Kasumi-1 (cell line): ENCODE measurements at places on chromosomes 12 and 14.

DNA sequence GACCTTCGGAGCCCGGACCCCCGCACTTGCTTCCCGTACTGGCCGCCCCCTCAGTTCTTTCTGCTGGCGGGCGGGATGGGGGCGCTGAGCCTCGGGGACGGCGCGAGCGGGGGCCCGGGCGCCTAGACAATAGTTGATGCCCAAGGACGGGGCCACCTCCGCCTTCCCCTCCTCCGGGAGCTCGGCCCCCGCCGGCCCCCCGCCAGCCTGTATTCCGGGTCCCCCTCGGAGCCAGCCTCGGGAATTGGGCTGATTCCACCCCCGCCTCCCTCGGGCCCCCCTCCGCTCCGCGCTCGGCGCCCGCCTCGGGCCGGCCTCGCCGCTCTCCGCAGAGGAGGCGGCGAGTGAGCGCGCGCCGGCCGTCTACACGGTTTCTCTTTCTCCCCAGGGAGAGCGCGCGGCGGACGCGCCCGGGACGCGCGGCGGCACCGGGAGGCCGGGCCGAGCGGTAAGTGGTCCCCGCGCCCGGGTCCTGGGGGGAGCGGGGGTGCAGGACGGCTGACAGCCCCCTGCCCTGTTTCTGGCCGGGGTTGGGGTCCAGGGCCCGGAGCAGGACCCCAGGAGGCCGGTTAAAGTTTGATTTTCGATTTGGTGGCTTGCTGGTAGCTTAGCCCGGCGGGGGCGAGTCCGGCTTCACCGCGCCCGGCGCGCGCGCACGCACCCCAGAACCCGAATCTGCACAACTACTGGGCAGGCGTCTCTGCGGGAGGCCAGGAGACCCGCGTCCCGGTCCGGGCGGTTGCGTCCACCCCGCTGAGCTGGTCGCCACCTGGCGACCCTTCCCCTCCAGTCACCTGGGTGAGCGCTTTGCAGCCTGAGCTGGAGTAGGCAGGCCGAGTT is 413.7 kb downstream of the PCNX1 start:
- peak; percentile 18 for DNase-seq

GRCh38 chr14:104228716-104229533 is 90.5 kb downstream of the KIF26A start:
- no peak for DNase-seq

- no peak for DNase-seq
These were observed 59.1 kb downstream of the ISCA2 start for GRCh38 chr14:74552623-74553022.

GRCh38 chr12:50505675-50506530 is 1.1 kb downstream of the DIP2B start:
- peak; percentile 75 for DNase-seq

DNA sequence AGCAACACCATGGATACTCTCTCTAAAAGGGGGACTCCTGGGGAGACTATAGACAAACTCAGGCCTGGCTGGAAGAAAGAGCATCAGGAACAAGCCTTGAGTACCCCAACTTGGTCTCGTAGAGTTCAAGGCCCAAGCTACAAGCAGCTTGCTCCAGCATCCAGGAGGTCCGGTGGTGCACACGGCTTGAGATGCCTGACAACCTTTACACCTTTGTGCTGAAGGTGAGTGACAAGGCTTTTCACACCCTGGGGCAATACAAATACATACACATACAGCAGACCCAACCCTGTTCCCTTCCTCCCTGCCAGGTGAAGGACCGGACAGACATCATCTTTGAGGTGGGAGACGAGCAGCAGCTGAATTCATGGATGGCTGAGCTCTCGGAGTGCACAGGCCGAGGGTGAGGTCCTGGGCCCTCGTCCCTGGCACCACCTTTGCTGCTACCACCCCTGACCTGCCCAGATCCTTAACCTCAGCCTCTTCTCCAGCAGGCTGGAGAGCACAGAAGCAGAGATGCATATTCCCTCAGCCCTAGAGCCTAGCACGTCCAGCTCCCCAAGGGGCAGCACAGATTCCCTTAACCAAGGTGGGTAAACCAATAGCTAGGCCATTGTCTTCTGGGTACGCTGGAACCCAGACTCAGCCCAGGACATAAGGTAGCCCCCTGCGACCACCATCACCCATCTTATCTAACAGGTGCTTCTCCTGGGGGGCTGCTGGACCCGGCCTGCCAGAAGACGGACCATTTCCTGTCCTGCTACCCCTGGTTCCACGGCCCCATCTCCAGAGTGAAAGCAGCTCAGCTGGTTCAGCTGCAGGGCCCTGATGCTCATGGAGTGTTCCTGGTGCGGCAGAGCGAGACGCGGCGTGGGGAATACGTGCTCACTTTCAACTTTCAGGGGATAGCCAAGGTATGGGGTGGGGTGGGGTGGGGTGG is 41.2 kb downstream of the SH2B3 start:
- DNase-seq = no peak

DNA sequence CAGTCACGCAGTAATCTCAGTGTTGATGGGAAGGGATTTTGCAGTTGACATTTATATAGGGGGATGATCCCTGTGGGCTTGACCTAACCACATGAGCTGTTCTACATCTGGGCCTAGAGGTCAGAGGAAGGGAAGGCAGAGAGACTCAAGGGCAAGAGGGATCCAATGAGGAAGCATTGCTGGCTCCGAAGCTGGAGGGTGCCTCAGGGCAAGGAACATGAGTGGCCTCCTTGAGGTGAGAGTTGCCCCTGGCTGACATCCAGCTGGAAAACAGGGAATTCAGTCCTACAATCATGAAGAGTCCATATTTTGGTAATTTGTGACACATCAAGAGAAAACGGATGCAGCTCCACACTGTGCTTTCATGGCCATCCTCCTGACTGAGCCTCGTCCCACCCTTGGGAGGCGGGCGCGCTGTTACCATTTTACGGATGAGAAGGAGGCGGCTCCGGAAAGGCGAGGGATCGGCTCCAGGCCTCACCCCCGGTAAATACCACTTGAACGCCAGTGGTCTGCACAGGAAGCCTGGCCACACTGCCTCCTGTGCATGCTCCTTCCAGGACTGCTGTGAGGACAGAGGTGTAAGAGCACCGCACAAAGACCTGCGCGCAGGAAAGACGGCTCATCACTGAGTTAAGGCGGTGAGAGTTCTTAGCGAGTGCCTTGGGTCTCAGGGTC is 18.5 kb upstream of the FKBP4 start:
- DNase-seq = no peak

DNA sequence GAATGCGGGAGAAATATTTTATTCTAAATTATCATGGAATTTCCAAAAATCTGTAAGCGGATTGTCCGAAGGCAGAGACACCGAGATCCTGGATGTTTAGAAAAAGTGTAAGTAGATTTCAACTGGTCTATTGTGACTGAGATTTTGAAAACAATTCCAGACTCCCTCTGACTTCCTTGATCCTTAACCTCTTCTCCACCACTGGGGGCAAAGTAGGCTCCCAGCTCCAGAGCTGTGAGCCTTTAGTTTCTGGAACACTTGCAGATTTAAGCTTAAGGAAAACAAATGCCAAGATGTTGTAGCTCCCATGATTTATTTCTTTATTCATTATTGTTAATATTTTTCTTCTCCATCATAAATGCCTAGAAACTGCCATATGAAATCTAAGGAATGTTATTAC is 1320.5 kb upstream of the SEL1L start:
- DNase-seq = no peak

DNA sequence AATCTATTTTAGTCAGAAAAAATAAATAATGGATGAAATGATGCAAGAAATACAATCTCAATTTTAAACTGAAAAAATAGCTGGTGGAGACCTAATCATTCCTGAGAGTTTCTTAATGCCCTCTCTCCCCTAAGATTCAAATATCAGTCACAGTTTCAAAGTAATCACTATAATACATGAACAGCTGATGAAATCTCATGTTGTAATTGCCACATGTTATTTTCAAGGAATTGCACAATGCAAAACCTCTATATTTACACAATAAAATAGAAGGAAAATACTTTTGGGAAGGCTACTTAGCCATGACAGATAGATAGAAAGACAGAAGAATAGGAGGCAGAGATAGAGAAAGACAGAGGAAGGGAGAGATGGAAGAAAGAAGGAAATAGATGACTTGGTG is 18.2 kb downstream of the IFNG-AS1 start:
- DNase-seq = no peak

GRCh38 chr12:662566-663292 is 516 bp downstream of the NINJ2 start:
- peak; percentile 25 for DNase-seq

- no peak for DNase-seq
These were observed 4.3 kb downstream of the MFAP5 start for GRCh38 chr12:8658346-8658745.

DNA sequence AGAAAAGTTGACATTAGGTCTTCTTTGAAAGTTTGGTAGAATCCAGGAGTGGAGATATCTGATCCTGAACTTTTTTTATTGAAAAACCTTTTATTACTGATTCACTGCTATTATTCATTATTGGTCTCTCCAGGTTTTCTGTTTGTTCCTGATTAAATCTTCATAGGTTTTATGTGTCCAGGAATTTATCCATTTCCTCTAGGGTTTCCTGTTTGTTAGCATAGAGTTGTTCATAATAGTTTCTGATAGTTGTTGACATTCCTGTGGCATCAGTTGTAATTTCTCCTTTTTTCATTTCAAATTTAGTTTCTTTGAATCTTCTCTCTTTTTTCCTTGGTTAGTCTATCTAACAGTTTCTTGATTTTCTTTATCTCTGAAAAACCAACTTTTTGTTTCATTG is 370.3 kb downstream of the SLC6A15 start:
- DNase-seq = no peak

DNA sequence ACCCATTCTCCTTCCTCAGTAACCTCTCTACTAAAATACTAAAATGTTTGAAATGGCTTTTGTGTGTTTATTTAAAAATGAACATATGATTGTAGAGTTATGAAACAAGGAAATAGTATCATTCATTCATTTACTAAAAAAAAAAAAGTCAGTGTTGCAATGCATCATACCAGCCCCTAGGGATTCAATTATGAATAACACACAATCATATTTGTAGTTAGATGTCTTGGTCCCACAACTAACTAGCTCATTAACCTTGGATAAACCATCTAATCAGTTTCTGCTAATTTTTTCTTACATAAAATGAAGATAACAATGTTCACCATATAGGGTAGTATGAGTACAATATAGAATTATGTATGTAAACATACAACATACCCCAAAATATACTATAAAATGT is 183.2 kb downstream of the GRIN2B start:
- no peak for DNase-seq

DNA sequence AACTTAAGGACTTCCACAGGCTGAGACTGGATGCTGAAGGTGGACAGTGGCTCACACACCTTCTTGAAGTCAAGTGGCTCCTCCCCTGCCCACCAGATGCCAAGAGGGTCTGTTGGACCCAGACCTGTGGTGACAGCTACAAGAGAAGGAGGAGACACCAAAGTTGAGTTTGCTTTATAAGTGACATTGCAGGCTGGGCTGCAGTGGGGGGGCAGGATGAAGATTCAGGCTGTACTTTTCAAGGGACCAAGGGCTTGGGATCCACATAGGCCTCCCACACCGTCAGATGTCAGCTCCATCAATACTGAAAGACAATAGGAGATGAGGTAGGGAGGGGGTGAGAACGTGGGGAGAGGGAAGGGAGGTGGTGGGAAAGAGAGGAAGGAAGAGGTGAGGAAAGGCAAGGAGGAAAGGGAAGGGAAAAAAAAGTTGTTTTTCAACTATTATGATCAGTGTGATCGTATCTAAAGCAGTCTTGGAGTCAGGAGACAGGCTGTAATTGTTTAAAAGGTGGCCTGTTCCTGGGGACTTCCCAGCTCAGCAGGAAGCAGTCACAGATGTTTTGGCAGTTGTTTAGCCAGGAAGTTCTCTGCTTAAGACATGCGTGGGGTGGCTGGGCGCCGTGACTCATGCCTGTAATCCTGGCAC is 84.1 kb upstream of the RESF1 start:
- DNase-seq = peak; percentile 88

GRCh38 chr12:470133-470532 is 10.4 kb downstream of the B4GALNT3 start:
- no peak for DNase-seq

DNA sequence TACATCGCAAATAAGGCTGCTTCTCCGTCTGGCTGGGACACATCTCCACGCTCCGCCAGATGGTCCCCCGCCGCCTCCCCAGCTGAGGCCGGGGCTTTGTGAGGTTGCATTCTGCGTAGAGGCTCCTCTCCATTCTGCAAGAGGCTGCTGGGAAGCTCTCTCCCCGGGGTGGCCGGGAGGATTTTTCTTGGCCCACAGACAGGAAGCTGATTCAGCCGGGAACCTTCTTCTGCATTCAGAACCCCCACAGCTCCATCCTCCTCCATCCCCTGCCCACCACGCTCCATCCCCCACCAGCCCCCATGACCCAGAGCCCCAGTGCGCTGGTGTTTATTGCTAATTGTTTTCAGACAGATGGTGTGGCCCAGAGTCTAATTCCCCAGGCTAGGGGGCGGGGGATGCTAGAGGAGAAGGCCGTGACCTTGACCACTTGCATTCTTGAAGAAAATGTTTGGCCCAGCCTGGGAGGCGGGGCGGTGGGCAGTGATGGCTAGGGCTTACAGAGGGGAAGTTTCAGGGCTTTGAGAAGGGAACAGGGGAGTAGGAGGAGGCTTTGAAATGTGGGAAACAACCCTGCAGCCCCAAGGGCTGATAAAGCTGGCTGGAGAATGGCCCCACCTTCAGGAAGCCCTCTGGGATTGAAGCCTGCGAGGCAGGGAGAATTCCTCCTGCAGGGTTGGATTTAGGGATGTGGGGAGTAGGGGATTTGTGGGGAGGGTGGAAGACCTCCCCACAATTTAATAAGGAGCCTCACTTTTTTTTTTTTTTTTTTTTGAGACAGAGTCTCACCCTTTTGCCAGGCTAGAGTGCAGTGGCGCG is 88.5 kb upstream of the NCOR2 start:
- peak; percentile 78 for DNase-seq

DNA sequence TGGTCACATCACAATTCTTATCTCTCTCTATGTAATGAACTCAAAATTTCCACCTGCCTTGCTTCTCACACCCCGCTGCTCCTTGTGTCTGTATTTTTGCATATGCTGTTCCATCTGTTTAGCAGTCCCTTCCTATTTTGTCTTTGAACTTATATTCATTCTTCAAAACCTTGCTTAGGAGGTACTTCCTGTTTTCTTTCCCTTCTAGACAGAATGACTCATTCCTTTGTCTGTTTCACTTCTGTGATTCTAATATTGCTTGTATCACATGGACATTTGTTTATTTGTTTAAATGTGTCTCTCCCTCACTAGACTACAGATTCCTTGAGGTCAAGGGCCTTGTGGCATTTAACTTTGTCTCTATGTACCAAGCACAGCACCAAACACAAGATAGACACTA is 424.2 kb downstream of the ETNK1 start:
- DNase-seq = peak; percentile 54

- DNase-seq = no peak
These were observed 38.3 kb downstream of the GYS2 start for GRCh38 chr12:21566223-21566906.
